ENCODE measurements at places on chromosomes 7 and 10. TPM values are rescaled to one million over a fixed set of nuclear protein-coding genes. Genes with fewer than 3 reads are reported as not detected.

The CADPS2 gene
- total RNA-seq = 27.9 TPM

The ZDHHC6 gene
- 31.0 TPM for total RNA-seq

The GBX1 gene
- total RNA-seq = not detected

The AHR gene
- 137 TPM for total RNA-seq

The SH2D4B gene
- 0.49 TPM for total RNA-seq

The COBL gene
- total RNA-seq = 0.51 TPM

The SLC25A28 gene
- total RNA-seq = 34.7 TPM

The CHAT gene
- not detected for total RNA-seq

The RBP4 gene
- total RNA-seq = 1,162 TPM

The MYPN gene
- not detected for total RNA-seq

The CNOT4 gene
- total RNA-seq = 33.4 TPM

The SUFU gene
- total RNA-seq = 5.5 TPM

The CH25H gene
- 1.0 TPM for total RNA-seq

The OIT3 gene
- total RNA-seq = not detected

The SORBS1 gene
- total RNA-seq = 715 TPM

The ABLIM1 gene
- total RNA-seq = 193 TPM

The OPN4 gene
- total RNA-seq = 1.5 TPM

The CLCN1 gene
- total RNA-seq = not detected

The PCLO gene
- total RNA-seq = 0.34 TPM

The TEX36 gene
- total RNA-seq = not detected

The BBS9 gene
- 26.9 TPM for total RNA-seq

The NRG3 gene
- total RNA-seq = not detected

The HMX3 gene
- not detected for total RNA-seq

The ATOH7 gene
- not detected for total RNA-seq

The HPSE2 gene
- 3.2 TPM for total RNA-seq

The VWA2 gene
- total RNA-seq = not detected

The SNCG gene
- total RNA-seq = 362 TPM

The MBL2 gene
- not detected for total RNA-seq

The CALML3 gene
- not detected for total RNA-seq

The PIK3CG gene
- 9.5 TPM for total RNA-seq

The PLEKHS1 gene
- total RNA-seq = not detected

The ADAMTS14 gene
- not detected for total RNA-seq

The SLC35G1 gene
- total RNA-seq = 4.0 TPM

The GRM8 gene
- not detected for total RNA-seq

The NME8 gene
- total RNA-seq = not detected

The PAX2 gene
- total RNA-seq = not detected

The TSPAN12 gene
- 12.1 TPM for total RNA-seq

The AGR2 gene
- total RNA-seq = not detected

The FEZF1 gene
- not detected for total RNA-seq

The HTR7 gene
- 0.65 TPM for total RNA-seq

The MNX1 gene
- not detected for total RNA-seq

The ASIC3 gene
- total RNA-seq = not detected

The MOGAT3 gene
- not detected for total RNA-seq

The AGMO gene
- total RNA-seq = 2.4 TPM

The LBX1 gene
- total RNA-seq = not detected

The BHLHA15 gene
- total RNA-seq = not detected

The TFEC gene
- total RNA-seq = 18.9 TPM

The MCM10 gene
- total RNA-seq = 1.0 TPM

The IL15RA gene
- 26.0 TPM for total RNA-seq

The PNLIPRP3 gene
- total RNA-seq = 2.0 TPM

The C10orf71 gene
- total RNA-seq = not detected

The AKR1C4 gene
- total RNA-seq = not detected

The CFAP58 gene
- 0.19 TPM for total RNA-seq

The FGFR2 gene
- 22.2 TPM for total RNA-seq

The PLXDC2 gene
- 117 TPM for total RNA-seq

The OR2A1 gene
- total RNA-seq = not detected

All from subcutaneous adipose tissue (tissue), 4 donors.